ENCODE measurements at places on chromosomes 1 and 21.

GRCh38 chr1:21567241-21568005, 58.2 kb downstream of the ALPL start:
- DNase-seq, result peak; percentile 68

DNA sequence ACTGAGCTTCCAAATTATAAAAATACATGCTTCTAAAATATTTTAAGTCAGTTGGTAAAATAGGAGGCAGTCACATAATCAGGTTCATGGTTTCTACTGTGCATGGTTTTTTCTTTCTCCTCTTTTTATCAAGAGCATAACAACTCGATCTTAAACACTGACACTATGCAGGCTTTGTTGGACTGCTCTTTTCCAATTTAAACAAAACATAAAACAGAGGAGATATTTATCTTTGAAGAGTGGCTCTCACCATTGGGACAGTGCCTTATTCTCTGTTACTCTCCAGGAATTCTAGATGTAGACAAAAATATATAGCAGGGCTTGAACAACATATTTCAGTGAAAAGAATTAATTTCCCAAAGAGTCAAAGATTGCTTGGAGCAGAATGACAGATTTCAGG, 883.5 kb upstream of the ADGRL2 start:
- no peak for DNase-seq

- DNase-seq, result no peak
These were observed 164.9 kb downstream of the ST6GALNAC3 start for GRCh38 chr1:76239470-76239918.

DNA sequence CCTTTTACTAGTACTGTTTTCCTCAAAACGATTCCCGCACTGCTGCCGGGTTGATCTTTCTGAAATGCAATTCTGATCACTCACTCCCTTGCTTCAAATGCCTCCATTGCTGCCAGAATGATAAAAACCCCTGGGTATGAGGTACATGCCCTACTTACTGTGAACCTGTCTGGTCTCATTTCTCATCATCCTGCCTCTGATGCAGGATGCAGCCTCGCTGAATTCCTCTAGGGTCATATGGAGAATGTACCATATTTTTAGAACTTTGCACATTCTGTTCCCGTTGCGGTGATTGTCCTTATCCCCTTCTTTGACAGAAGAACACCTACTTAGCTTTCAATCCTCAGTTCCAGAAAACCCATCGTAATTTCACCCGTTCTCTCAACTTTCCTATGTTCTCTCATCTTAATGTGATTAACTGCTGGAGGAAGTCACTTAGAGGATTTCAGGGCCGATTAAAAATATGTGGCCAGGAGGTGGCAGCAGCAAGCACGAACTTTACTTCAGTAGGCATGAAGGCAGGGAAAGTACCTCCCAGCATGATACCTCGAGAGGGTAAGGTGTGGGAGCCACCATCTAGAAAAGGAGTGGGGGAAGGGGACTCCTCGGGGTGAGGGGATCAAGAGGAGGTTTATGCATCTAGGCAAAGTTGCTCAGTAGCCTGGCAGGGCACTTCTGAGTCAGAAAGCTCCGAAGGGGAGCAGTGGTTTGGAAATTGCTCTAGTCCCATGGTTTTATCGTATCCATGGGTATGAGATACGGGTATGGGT, 361.5 kb upstream of the ZP4 start:
- peak; percentile 43 for DNase-seq

DNA sequence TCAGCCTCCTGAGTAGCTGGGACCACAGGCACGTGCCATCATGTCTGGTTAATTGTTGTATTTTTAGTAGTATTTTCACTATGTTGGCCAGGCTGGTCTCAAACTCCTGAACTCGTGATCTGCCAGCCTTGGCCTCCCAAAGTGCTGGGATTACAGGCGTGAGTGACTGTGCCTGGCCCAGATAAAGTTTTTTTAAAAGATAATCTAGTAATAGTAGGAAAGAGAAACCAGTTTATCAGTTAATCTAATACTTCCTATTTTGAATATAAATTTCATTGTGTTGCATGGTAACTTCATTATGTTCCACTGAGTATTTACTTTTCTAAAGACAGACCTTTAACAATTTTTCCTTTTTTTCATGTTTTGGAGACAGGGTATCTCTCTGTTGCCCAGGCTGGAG, 10.0 kb downstream of the RABGAP1L start:
- no peak for DNase-seq

GRCh38 chr1:209659909-209660308, 7.7 kb upstream of the LAMB3 start:
- no peak for DNase-seq

- DNase-seq, result no peak
These were observed 55.5 kb downstream of the SLC35F3 start for GRCh38 chr1:233959971-233960370.

DNA sequence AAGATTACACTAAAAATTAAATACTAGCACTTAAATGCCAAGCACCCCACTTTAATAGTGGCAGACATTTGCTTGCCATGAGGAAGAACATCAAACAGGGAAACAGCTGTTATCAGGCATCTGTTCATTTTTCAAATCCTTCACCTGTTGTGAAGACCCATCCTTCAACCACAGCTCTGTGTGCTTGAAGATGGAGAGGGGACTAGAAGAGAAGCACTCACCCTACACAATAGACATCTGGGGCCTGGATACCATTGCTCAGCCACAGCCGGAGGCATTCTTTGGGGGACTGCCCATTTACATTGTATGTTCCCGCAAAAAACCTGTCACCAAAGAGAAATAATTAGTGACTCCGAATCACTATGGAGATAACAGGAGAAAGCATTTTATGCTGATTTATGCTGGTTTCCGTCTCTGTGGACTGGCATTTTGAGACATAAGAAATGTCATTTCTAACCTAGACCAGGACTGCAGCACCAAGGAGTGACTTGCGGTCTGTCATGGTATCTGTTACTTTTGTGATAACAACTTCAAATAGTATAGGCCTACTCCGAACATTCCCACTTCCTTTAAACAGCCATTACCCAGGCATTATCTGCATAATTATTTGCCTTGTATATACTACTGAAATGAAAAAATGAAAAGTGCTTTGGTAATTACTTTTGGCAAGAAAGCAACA, 28.8 kb upstream of the MTF1 start:
- no peak for DNase-seq

All from fibroblast of skin of scalp (primary cell).